Left kidney (tissue), 8 donors: ENCODE measurements at places on chromosomes 2 and 18.

GRCh38 chr2:65880436-65880835, 448.0 kb upstream of the SPRED2 start:
- DNase-seq, result no peak

DNA sequence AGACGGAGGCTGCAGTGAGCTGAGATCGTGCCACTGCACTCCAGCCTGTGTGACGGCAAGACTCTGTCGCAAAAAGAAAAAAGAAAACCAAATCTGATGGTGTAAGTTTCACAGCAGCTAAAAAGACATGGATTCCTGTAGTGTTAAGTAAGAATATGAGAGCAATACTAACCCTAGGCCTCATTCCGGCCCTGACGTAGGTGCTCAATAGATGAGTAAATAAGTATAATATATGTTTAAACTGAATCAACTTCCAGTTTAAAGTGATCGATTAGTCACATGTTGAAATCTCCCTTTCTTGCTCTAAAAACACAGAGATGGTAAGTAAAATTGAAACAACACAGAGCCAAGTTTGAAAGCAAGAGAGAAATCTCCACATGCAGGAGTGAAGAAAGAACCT, 8.0 kb downstream of the ME2 start:
- no peak for DNase-seq

DNA sequence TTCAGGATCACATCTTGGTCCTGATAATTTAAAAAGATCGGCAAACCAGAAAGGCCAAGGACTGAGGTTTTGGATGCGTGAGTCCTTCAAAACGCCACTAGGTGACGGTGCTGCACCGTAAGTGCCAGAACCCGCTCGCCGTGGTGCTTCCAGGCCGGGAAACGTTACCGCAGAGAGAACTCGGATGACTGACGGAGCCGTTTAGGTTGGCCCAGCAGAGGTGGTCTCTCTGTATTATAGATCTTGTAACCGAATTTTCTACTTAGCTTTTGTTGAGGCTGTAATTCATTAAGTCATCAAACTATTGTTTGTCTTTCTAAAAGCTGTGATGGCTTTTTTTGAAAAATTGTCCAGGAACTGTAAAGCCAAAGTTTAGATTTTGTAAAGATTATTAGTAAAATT, 39.8 kb upstream of the ADCYAP1 start:
- peak; percentile 53 for DNase-seq

- no peak for DNase-seq
Observed at GRCh38 chr2:122575076-122575475, 819.6 kb downstream of the TSN start.

DNA sequence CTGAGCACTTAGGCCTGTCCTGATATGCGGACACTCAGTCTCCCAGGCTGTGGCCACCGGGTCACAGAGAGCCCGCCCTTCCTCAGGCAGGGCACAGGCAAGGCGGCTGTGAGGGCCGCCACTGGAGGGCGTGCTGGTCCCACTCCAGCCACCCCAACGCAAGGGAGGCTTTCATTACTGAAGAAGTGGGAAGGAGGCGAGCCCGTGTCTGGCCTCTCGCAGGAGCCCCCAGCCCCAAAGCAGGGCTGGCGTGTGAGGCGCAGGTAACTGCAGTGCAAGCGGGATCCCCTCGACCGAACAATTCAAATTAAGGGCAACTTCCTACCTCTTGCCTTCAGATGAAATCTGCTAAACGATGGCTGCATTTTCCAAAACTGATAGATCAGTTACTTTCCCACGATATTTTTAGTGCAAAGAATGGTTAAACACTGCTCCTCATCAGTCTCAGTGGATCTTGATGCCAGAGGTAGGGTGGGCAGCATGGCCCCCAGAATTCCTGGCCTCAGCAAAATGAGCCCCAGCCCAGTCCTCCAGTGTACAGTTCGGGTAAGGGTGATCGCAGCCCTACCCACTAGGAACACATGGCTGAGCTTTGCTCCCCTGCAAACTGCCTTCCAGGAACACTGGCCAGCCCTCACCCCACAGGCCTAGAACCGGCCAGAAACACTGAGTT, 97.2 kb downstream of the SEPTIN10 start:
- no peak for DNase-seq

DNA sequence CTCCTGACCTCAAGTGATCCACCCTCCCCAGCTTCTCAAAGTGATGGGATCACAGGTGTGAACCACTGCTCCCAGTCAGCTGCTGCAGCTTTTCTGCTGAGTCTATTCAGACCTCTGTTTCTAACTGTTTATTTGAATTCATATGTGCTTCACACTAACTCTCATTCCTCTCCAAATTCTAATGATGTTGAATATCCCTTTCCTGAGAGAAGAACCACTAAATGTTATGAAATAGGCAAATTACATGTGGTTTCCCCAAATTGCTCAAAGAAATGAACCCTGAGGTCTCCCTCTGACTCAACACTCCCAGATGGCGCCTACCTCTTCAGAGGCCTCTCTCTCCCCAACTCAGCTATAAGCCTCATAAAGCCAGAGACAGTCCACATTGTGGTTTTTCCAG, 98.6 kb downstream of the IRS1 start:
- no peak for DNase-seq

- DNase-seq, result no peak
Observed at GRCh38 chr2:70024284-70024683, 62.9 kb upstream of the ASPRV1 start.

- no peak for DNase-seq
Observed at GRCh38 chr2:111618226-111618977, 265.6 kb downstream of the ANAPC1 start.

- no peak for DNase-seq
Observed at GRCh38 chr2:63643486-63643885, 54.7 kb downstream of the MDH1 start.

GRCh38 chr18:63097178-63097577, 222.4 kb downstream of the BCL2 start:
- no peak for DNase-seq

GRCh38 chr18:5376986-5377385, 81.5 kb upstream of the ZBTB14 start:
- DNase-seq, result no peak

DNA sequence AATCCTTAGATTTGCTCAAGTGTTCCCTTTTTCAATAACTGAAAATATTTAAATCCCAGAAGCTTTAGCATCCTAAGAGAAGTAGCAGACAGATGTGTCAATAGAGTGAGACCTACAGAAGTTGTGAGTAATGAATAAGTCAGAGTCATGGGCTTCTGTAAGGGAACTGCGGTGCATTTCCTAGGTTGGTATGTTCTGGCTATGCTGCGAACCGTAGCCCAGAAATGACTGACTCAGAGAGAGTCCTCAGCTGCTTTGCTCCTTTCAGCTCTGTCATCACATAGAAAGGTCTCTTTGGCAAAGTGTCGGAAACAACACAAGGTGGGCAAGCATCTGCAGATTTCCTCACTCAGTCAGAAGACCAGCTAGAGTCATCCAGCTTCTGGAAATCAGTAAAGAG, 297.1 kb downstream of the ARHGAP15 start:
- no peak for DNase-seq

- no peak for DNase-seq
Observed at GRCh38 chr18:27120246-27120645, 64.9 kb downstream of the CHST9 start.

DNA sequence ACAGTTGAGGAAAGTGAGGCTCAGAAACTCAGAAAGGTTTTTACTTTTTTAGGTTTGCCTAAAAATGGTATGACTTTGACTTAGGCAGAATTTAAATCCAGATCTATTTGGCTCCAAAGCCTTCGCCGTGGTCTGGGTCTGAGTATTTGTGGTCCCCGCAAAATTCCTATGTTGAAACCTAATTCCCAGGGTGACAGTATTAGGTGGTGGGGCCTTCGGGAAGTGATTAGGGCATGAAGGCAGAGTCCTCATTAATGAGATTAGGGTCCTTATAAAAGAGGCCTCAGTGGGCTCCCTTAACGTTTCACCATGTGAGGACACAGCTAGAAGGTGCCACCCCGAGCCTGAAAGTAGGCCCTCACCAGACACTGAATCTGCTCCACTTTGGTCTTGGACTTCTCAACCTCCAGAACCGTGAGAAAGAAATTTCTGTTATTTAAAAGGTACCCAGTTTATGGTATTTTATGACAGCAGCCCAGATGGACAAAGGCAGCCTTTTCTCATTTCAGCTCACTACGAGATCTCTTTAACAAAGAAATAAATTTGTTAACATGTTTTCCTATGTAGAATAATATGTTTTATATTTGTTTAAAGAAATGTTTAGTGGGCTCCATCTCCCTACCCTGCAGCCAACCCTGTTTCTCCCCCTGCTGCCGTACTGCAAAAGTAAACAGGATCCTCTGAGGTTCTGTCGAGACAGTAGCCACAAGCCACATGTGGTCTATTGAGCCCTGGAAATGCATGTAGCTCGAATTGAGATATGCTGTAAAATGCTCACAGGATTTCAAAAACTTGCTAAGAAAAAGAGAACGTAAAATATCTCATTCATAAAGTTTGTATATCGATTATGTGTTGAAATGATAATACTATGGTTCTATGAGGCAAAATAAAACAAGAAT, 80.6 kb downstream of the MOGAT1 start:
- no peak for DNase-seq

GRCh38 chr2:39512941-39513340, 75.9 kb upstream of the MAP4K3 start:
- DNase-seq, result no peak

- no peak for DNase-seq
Observed at GRCh38 chr2:218060118-218060517, 8.9 kb upstream of the RUFY4 start.

DNA sequence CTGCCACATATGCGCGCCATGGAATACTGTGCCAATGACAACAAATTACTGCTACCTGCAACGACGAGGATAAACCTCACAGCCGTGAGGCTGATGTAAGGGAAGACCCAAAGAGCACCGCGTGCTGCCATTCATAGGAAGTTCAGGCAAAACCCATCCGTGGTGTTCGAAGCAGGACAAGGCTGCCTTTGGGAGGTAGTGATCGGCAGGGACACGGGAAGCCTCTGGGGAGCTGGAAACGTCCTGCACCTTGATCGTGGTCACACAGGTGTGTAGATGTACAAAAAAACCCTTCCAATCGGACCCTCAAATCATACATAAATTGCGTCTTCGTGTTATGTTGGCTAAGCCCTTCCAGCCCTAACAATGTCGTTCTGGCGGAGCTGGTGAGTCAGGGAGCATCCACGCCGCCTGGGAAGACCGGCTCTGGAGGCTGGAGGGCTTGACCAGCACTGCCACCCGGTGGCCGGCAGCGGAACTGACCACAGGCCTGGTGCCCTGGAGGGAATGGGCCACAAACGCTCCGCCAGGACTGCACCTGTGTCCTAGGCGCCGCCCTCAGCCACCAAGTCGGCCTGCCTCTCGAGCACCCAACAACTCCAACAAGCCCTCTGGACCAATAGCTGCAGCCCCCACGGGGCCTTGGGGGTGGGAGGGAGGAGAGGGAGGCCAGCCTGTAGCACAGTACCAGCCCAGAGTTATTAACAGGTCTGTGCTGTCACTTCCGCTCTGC, 4.1 kb upstream of the NEURL3 start:
- DNase-seq, result peak; percentile 82

DNA sequence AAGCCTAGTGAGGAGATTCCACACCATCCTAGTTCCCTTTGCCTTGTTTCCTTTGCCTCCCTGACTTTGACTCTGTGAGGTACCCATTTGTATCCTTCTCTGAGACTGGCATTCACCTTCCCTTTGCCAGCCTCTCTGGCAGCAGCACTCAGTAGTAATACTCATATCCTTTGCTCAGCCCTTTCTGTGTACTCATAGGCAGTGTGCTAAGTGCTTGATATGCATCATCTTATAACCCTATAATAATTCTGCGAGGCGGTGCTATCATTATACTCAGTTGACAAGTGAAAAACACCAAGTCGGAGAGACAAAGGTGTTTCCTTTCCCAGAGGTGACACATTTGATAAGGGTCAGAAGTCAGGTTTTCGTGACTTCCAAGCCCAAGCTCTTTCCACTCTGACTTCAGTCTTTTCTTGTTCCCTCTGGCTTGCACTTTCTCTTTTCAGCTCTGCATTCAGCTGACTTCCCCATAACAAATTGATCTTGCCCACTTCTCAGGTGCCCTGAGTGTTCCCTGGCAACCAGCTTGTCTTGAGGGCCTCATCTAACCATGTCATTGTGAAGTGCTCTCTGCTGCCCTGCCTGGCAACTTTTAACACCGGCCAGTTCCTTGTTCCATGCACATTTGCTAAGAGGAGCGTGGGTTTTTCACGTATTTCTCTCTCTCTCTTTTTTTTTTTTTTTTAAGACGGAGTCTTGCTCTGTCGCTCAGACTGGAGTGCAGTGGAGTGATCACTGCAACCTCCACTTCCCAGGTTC, 94.5 kb upstream of the UPP2 start:
- DNase-seq, result no peak

GRCh38 chr2:121345887-121346286, 60.9 kb upstream of the TFCP2L1 start:
- DNase-seq, result no peak

- no peak for DNase-seq
Observed at GRCh38 chr2:206211657-206212255, 52.1 kb downstream of the EEF1B2 start.

DNA sequence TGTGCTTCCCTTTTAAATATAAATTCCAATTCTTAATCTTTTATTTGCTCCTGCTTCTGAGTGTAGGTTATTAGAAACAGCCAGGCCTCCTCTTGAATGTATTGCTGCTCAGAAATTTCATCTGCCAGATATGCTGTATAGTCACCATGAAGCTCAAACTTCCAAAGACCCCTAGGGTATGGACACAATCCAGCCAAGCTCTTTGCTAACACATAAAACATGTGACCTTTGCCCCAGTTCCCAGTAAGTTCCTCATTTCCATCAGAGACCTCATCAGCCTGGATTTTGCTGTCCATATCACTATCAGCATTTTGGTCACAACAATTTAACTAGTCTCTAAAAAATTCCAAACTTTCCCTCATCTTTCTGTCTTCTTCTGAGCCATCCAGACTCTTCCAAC, 75.2 kb downstream of the MAP2 start:
- DNase-seq, result no peak

GRCh38 chr18:48866856-48867255, 83.9 kb downstream of the SMAD7 start:
- no peak for DNase-seq

GRCh38 chr2:200129721-200130462, 174.5 kb downstream of the MAIP1 start:
- DNase-seq, result no peak

- DNase-seq, result no peak
Observed at GRCh38 chr18:28153485-28154065, 23.4 kb downstream of the CDH2 start.

DNA sequence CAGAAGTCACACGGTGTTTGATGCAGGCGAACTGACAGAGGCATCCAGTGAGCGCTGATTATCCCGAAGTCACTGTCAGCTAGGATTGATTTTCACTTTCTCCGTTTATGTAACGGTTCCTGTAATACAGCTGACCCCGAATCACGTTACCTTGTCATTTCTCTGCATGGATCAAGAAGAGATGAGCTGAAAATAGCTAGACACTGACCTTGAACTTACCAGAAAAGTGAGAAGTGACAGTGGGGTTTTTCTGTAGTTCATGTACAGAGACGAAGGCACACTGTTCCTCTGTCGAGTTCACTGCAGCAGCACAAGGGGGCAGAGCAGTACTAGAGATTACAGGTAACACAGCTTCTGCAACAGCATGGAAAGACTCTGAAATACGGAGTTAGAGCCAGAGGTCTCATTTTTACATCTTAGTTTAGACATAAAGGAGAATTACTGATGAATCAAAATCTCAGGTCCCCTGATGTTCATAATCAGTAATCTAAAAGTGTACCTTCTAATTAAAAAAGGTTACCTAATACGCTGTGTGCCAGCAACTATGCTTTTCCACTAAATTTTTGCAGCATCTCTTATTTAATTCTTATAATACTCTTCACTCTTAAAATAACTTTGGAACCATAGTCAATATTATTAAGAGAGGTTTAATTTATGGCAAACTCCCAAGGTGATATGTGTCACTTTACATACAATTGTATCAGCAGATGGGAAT, 33.1 kb downstream of the ARHGAP15 start:
- DNase-seq, result peak; percentile 44
